ENCODE measurements at places on chromosomes 3 and 15.

DNA sequence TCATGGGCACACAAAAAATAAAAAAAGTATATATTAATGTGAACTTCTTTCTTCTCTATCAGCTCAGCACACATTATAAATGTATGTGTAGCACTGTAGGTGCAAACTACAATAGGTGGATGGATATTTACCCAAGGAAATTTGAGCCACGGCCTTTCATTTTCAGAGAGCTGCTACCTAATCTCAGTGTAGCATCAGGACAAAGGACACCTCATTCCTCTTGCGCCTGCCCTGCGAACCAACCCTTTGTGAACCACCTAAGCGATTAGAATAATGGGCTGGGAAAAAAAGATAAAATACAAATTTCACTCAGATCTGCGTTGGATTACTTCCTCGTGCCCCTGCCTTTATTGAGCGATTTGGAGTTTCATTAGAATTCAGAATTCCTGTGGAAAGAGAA lies 263.2 kb downstream of the NR2F2 start:
- H3K27ac ChIP-seq = no peak overlapping the region
- no peaks in the 10 kb centered on the region for H3K27me3 ChIP-seq
- no peak for DNase-seq
- H3K4me1 ChIP-seq = no peaks in the 10 kb centered on the region
- H3K4me3 ChIP-seq = no peak overlapping the region
- H3K36me3 ChIP-seq = no peaks in the 10 kb centered on the region

DNA sequence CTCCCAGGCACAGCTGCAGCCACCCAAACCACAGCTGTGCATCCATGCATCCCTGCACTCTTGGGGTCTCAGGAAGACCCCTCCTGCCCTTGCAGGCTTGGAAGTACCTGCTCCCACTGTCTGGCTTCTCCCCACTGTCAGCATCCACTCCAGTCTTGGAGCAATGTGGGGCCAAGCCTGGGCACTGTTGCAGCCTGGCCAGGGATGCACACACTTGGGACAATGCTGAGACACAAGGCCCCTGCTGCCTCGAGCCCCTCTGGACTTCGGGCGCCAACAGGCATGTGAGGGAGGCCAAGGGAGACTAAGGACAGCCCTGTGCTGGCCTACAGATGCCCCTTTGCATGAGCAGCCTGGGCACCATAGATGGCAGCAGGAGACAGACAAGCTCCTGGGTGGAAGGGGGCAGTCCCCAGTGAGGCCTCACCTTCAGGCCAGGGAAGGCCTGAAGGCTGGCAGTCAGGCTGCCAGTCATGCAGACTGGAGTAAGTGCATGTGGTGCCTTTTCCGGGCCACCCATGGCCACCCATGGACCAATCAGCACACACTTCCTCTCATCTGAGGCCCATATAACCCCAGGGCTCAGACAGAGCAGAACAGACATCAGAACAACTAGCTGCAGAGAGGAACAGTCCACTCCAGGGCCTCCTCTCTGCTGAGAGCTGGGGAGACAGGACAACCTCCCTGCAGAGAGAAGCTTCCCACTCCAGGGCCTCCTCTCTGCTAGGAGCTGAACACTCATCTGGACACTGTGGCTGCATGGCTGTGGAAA lies 219.0 kb downstream of the VGLL3 start:
- no peak overlapping the region for H3K4me3 ChIP-seq

- H3K27ac ChIP-seq = no peak overlapping the region
- no peaks in the 10 kb centered on the region for H3K4me1 ChIP-seq
- H3K4me3 ChIP-seq = no peak overlapping the region
These were observed 211.4 kb downstream of the ITPR1 start for GRCh38 chr3:4704552-4704951.

DNA sequence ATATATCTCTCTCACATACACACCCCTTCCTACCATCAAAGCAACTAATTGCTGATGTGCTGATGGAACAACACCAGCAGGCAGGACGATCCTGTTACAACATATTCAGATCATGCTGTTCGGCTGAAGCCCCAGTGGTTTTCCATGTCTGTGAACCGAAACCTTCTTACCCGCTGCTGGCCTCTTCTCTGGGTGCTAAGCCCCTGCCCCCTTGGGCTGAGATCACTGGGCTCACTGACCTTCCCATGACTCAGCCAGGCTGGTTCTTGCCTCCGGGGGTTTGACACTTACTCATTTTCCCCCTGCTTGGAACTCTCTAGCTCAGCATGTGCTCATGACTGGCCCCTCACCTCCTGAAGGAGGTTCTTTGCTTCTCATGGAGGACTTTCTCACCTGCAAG lies 122.0 kb upstream of the RGMA start:
- no peak for DNase-seq
- H3K4me1 ChIP-seq = no peaks in the 10 kb centered on the region
- no peak overlapping the region for H3K27ac ChIP-seq
- H3K36me3 ChIP-seq = no peaks in the 10 kb centered on the region
- H3K27me3 ChIP-seq = no peaks in the 10 kb centered on the region

GRCh38 chr15:77867266-77868047 lies 210.1 kb downstream of the TBC1D2B start:
- DNase-seq = no peak
- H3K4me1 ChIP-seq = no peaks in the 10 kb centered on the region
- no peak overlapping the region for H3K27ac ChIP-seq
- H3K4me3 ChIP-seq = no peak overlapping the region
- H3K36me3 ChIP-seq = no peaks in the 10 kb centered on the region

GRCh38 chr15:75920079-75920478 lies 16.4 kb downstream of the FBXO22 start:
- no peak overlapping the region for H3K27ac ChIP-seq
- no peak overlapping the region for H3K4me3 ChIP-seq
- H3K27me3 ChIP-seq = no peaks in the 10 kb centered on the region
- H3K4me1 ChIP-seq = peaks cover 8% of the 10 kb centered on the region
- H3K36me3 ChIP-seq = peaks cover 19% of the 10 kb centered on the region

DNA sequence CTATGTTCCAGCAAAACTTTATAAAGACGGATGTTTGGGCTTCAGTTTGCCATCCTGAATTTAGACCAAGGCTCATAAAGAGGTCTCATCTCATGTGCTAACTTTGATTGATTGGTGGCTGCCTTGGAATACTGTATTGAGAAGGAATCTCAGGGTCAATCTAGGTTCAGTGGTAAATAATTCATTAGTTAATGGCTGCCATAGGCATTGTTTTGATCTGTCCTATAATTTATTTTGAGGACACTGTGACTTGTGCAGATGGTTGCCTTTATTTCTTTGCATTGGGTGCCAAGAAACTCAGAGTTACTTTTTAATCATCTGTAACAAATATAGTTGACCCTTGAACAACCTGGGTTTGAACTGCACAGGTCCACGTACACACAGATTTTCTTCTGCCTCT lies 159.8 kb downstream of the B3GALNT1 start:
- DNase-seq = no peak
- no peak overlapping the region for H3K27ac ChIP-seq
- peaks cover 18% of the 10 kb centered on the region for H3K4me1 ChIP-seq
- H3K36me3 ChIP-seq = no peaks in the 10 kb centered on the region

GRCh38 chr3:153621953-153622352 lies 459.9 kb downstream of the RAP2B start:
- H3K4me3 ChIP-seq = peak overlapping the region; percentile 54
- peak; percentile 34 for DNase-seq
- H3K36me3 ChIP-seq = peaks cover 10% of the 10 kb centered on the region
- no peaks in the 10 kb centered on the region for H3K27me3 ChIP-seq

DNA sequence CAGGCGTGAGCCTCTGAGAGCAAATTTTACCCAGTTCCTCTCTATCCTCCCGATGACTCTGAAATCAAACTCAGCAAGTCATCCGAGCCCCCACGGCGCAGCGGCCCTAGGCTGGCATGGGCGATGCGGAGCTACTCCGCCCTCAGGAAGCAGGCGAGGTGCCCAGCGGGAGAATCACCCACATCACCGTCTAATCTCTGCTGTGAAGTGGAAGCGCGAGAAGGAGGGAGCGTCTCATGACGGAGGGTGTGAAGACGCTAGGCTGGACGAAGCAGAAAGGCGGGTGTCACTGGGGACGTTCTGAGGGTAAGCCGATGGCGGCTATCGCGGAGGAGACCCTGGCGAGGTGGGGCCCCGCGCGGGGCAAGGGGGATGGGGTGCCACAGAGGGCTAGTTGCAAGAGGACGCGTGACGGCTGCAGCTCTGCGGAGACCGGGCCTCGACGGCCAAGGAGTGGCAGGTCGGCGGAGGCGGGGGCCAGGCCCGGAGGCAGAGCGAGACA lies 9.1 kb upstream of the GNAI2 start:
- H3K4me1 ChIP-seq = peaks cover 32% of the 10 kb centered on the region
- peaks cover 10% of the 10 kb centered on the region for H3K27me3 ChIP-seq
- H3K36me3 ChIP-seq = no peaks in the 10 kb centered on the region
- H3K27ac ChIP-seq = peak overlapping the region; percentile 90

- peaks cover 22% of the 10 kb centered on the region for H3K27me3 ChIP-seq
- H3K27ac ChIP-seq = no peak overlapping the region
These were observed 131.9 kb upstream of the PROK2 start for GRCh38 chr3:71916747-71917369.

DNA sequence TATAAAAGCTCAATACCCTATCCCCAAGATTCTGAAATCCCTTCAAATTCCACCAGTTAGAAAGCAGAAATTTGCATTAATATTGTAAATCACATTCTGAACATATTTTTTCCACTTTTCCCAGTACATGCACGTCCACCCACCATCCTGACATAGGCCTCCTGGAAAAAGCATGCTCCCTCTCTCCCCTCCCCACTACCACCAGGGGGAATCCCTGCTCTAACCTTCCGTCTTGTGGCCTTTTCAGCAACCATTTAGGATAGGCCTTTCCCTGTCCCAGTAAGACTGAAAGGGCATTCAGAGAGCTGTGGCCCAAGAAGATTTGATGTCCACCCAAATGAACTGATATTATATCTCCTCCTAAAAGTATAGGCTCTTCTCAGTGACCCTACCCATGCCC lies 182.1 kb downstream of the ARRDC4 start:
- H3K27me3 ChIP-seq = peaks cover 9% of the 10 kb centered on the region
- H3K4me3 ChIP-seq = no peak overlapping the region
- H3K27ac ChIP-seq = no peak overlapping the region

DNA sequence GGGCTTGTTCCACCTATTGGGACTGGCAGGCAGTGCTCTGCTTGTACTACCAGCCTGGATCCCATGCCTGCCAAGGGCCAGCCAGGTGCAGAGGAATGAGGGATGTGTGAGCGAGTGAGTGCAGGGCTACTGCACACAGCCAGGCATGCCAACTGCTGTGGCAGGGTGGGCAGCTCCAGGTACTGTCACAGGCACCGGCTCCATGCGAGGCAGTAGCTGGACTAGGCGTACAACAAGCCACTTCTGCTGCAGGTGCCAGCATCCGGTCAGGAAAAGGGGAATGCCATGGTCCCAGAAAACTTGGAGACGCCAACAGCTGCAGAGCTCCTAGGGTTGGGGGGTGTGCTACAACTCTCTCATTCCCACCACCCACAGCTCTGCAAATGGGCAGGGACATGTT lies 1356.7 kb downstream of the SI start:
- no peak for DNase-seq
- H3K4me3 ChIP-seq = no peak overlapping the region
- H3K36me3 ChIP-seq = no peaks in the 10 kb centered on the region
- H3K4me1 ChIP-seq = no peaks in the 10 kb centered on the region
- no peak overlapping the region for H3K27ac ChIP-seq
- no peaks in the 10 kb centered on the region for H3K27me3 ChIP-seq

GRCh38 chr15:38587214-38587613 lies 22.6 kb upstream of the RASGRP1 start:
- H3K4me1 ChIP-seq = peaks cover 43% of the 10 kb centered on the region
- peak overlapping the region; percentile 53 for H3K4me3 ChIP-seq
- peaks cover 20% of the 10 kb centered on the region for H3K36me3 ChIP-seq
- peak overlapping the region; percentile 75 for H3K27ac ChIP-seq
- no peak for DNase-seq
- no peaks in the 10 kb centered on the region for H3K27me3 ChIP-seq

GRCh38 chr15:58138106-58138505 lies at the start of gene AQP9:
AQP9 (plus strand) TSS chr15:58138381; CDS start chr15:58138566, 185 bp downstream.
- H3K36me3 ChIP-seq = no peaks in the 10 kb centered on the region
- peaks cover 34% of the 10 kb centered on the region for H3K27me3 ChIP-seq
- no peak for DNase-seq
- peak within 1 kb of the TSS; percentile 2 for H3K4me3 ChIP-seq
- H3K4me1 ChIP-seq = peaks cover 11% of the 10 kb centered on the region

DNA sequence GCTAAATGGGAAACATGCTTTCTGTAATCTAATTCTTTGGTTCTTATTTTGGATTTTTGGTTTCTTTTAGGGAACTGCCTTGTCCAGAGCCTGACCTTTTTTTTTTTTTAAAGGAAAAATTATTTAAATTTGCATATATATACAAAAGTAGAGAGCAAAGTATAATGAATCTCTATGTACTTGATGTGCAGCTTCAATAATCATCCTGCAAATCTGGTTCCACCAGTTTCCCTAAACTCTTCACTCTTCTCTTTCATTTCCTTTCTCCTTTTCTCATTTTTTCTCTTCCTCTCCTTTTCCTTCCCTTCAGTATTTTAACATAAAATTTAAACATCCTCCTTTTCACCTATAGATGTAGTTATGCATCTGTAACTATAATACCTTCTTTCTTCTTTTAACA lies 82.5 kb downstream of the USP13 start:
- H3K27ac ChIP-seq = no peak overlapping the region
- no peaks in the 10 kb centered on the region for H3K36me3 ChIP-seq
- H3K4me3 ChIP-seq = no peak overlapping the region
- no peak for DNase-seq
- peaks cover 13% of the 10 kb centered on the region for H3K4me1 ChIP-seq

- no peak overlapping the region for H3K4me3 ChIP-seq
- no peaks in the 10 kb centered on the region for H3K4me1 ChIP-seq
- peaks cover 2% of the 10 kb centered on the region for H3K36me3 ChIP-seq
- H3K27me3 ChIP-seq = no peaks in the 10 kb centered on the region
- H3K27ac ChIP-seq = no peak overlapping the region
- DNase-seq = no peak
These were observed 86.4 kb downstream of the TIGIT start for GRCh38 chr3:114380233-114380651.

DNA sequence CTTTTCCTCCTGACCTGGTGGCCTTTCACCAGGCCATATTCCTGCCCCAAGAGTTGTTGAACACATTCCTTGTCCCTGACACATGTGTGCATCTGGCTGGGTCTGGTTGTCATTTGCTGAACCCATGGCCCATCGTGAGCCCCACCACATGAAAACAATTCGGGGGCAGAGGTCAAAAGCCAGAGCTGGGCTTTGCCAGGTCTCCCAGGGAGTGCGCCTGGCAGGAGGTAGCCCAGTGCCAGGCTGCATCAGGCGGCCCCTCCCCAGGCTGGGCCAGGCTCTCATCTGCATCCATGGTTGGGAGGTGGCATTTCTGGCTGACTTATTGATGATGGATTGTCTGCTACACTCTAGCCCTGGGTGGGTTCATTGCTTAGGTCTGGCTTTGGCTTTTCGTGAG lies 30.9 kb downstream of the SPSB4 start:
- H3K36me3 ChIP-seq = no peaks in the 10 kb centered on the region
- no peak overlapping the region for H3K4me3 ChIP-seq
- DNase-seq = no peak
- H3K27me3 ChIP-seq = no peaks in the 10 kb centered on the region

- no peak overlapping the region for H3K27ac ChIP-seq
- no peaks in the 10 kb centered on the region for H3K36me3 ChIP-seq
- peaks cover 6% of the 10 kb centered on the region for H3K27me3 ChIP-seq
- DNase-seq = peak; percentile 82
- H3K4me3 ChIP-seq = peak overlapping the region; percentile 69
- peaks cover 42% of the 10 kb centered on the region for H3K4me1 ChIP-seq
These were observed 1.9 kb downstream of the CHST2 start for GRCh38 chr3:143121241-143122088.

GRCh38 chr3:145519398-145520047 lies 641.5 kb downstream of the PLOD2 start:
- H3K36me3 ChIP-seq = no peaks in the 10 kb centered on the region
- H3K4me3 ChIP-seq = no peak overlapping the region
- H3K27me3 ChIP-seq = no peaks in the 10 kb centered on the region
- no peak overlapping the region for H3K27ac ChIP-seq

GRCh38 chr3:36796881-36797280 lies 32.5 kb upstream of the DCLK3 start:
- peaks cover 10% of the 10 kb centered on the region for H3K27me3 ChIP-seq
- DNase-seq = no peak
- H3K36me3 ChIP-seq = no peaks in the 10 kb centered on the region

All from activated T-cell treated with anti-CD3 and anti-CD28 coated beads, Interleukin-2, amount 50 U/mL, for 72 hours (primary cell).